ENCODE measurements at places on chromosomes 1 and 21.

DNA sequence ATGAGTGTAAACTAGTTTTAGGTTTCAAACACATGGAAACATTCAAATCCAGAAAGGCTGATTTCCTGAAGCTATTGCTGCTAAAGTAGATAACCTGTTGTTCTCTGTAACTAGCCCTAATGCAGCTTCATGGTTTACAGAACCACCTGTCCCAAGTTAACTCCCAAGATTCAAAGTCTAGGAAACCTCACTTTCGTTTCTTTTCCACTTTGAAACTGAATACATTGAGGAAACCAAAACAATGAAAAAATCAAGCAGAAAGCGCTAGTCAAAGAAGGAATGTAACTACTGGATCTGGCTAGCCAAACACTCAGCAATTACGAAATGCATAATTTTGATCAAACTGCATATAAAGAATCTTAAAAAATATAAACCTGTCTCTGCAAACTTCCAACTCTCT lies 17.8 kb downstream of the SLC16A1 start:
- DNase-seq, result no peak

- DNase-seq, result no peak
Observed at GRCh38 chr1:94769551-94769950, 50.6 kb upstream of the SLC44A3 start.

DNA sequence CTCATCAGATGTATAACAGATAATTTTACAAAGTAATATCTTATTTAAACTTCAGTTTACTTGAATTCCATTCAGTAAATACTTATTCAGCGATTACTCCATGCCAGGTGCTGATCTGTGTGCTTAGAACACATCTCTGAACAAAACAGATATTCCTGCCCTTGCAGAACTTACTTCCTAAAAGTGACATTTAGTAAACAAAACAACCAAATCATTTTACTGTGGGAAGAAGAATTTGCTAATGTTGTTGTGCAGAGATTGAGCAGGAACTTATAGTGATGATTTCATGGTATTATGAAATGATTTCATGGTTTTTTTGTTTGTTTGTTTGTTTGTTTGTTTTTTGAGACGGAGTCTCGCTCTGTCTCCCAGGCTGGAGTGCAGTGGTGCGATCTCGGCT lies 39.3 kb upstream of the WLS start:
- DNase-seq, result no peak

DNA sequence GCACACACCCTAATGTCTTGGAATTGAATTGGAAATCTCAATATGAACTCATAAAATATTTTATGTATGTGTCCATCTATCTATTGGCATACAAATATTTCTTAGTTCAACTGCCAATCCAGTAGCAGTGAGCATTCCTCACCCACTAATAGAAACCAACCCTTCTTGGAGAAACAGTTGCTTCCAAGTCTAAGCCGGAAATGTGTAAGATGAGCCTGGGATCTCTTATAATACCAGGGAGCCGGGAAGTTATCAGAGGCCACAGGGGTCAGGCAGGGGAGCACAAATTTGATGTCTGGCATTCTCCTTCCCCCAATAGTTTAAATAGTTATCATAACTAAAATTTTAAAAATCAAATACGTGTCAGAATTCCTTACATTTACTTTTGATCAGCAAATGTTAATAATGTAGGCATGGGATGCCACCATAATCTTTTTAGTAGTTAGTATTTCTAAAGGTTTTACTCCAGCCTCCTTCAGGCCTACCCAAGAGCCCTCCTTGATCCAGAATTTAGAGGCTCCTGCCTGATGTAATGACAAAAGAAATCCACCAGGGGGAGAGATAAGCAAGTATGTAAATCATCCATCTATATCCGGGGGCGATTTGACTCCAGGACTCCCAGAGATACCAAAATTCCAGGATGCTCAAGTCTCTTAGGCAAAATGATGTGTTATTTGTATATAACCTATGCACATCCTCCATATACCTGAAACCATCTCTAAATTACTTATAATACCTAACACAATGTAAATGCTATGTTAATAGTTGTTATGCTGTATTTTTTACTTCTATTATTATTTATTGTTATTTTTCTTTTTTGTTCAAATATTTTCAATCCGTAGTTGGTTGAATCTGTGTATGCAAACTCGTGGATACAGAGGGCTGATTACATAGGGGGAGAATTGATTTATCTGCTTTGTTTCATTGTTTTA lies 218.7 kb upstream of the COA6 start:
- peak; percentile 66 for DNase-seq

- DNase-seq, result peak; percentile 17
Observed at GRCh38 chr1:180229483-180230415, at the start of gene LHX4. TSS of gene LHX4 (plus strand) at chr1:180230264. CDS start at chr1:180230530, 266 bp downstream.

- no peak for DNase-seq
Observed at GRCh38 chr1:1122981-1123480, 7.1 kb upstream of the C1orf159 start.

- no peak for DNase-seq
Observed at GRCh38 chr1:116740296-116740695, 13.9 kb upstream of the CD2 start.

DNA sequence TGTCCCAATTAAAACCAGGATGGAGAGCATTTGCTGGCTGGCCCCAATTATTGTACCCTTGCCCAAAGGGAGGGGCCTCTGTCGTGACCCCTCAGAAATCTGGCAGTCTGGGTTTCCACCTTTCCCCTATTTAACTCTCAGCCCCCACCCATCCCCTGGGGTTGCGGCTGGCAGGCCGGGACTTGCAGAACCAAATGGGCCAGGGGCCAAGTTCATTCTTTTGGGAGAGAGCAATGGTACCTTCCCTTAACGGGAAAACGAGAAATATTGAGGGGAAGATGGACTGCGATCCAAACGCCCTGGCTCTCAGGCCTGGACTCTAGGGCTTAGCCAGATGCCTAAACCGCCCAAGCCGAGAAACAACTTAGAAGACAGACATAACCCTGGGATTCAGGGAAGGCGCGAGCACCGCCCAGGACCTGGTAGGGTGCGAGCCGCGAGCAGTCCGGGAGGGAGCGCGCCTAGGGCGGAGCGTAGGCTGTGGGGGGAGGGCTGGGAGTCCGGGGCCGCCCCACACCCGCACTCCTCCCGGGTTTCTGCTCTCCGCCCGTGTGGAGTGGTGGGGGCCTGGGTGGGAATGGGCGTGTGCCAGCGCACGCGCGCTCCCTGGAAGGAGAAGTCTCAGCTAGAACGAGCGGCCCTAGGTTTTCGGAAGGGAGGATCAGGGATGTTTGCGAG lies at the start of gene SLC27A3:
Gene SLC27A3, plus strand, starts transcription at position 628 of the 678 bp plus-strand sequence. CDS start 91 bp downstream, outside the sequence.
- DNase-seq, result peak; percentile 95

DNA sequence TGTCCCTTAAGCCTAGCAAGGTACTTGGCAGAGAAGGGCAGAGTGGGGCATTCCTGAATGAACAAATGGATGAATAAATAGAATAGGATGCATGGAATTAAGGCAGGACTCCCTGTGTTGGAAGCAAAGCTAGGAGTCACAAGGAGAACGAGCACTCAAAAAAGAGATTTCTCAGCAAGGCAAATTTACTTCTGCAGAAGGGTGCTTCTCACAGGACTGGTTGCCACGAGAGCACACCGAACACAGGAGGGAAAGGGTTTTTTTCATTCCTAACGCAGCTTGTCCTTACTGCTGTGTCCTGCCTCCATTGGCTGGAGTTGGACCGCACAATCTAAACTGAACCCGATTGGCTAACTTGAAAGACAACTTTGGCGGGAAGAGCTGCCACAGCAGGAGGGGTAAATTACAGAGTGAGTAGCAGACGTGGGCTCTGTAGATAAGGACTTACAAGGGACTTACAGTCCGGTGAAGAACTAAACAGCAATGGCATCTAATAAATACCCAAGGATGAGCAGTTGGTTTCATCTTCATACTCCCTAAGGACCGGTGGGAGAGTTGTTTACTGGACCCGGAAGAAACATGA lies 52.4 kb downstream of the KIF26B start:
- DNase-seq, result no peak

GRCh38 chr1:157034137-157034800 lies 11.3 kb downstream of the ARHGEF11 start:
- DNase-seq, result no peak

- DNase-seq, result no peak
Observed at GRCh38 chr1:206524739-206525364, 17.5 kb downstream of the RASSF5 start.

GRCh38 chr1:236421022-236421421 lies 26.9 kb downstream of the EDARADD start:
- no peak for DNase-seq

DNA sequence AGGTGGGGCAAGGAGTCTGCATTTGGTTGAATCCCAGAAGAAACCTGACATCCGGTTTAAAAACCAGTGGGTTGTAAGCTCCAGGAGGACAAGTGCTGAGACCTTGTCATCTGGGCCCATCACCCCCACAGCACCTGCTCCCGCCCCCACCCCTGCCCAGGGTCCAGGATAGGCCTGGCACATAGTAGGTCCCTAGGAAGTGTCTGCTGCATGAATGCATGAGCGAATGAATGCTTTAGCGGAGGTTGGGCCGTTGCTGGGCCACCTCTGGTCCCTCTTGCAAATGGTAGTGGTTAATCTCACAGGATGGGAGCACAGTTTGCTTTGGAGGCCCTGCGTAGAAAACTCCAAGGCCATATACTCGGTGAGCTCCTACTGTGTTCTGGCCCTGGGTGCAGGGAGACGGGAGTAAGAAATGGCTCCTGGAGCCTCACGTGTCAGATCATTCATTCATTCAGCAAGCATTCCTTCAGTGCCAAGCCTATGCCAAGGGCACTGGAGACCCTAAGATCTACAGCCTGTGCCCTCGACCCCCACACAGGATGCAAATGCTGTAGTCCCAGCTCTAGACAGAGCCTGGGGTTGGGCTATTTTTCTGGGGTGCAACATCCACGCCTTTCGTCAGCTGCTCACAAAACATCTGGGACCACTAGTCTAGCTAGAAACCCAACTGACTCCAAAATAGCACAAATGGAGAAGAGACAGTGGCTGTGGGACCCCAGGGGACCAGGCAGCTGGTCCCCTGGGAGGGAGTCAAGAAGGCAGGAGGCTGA lies 28.9 kb downstream of the EPHA2 start:
- no peak for DNase-seq

- no peak for DNase-seq
Observed at GRCh38 chr1:107422901-107423300, 282.1 kb downstream of the NTNG1 start.

GRCh38 chr1:46203738-46204405 lies 738 bp downstream of the LURAP1 start:
- no peak for DNase-seq

- DNase-seq, result no peak
Observed at GRCh38 chr1:100629391-100629790, 90.2 kb upstream of the VCAM1 start.

GRCh38 chr1:5142389-5142788 lies 488.0 kb downstream of the AJAP1 start:
- no peak for DNase-seq

DNA sequence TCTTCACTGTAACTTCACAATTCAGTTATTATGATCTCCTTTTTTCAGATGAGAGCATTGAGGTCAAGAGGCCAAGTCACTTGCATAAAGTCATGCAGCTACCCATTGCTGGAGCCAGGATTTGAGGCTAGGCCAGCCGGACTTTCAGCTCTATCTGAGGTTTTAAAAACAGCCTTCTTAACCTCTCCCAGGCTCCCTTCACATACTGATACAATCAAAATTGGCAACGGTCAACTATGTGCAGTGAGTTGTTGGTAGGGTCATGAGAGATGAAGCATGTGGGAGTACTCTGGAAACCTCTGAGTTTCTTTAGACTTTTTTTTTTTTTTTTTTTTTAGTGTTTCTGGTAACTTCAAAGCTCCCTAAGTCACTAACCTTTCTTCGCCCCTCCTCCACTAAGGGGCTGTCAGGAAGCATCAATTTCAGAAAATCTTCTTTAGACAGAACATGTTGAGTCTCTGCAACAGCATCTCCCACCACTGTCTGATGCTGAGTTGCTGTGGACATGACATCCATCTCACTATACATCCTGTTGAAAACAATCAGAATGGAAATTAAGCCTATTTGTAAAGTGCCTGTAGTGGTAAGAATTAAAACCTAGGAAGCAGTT lies 201.8 kb downstream of the SIPA1L2 start:
- peak; percentile 35 for DNase-seq

- no peak for DNase-seq
Observed at GRCh38 chr1:171718848-171719247, 23.0 kb downstream of the VAMP4 start.

DNA sequence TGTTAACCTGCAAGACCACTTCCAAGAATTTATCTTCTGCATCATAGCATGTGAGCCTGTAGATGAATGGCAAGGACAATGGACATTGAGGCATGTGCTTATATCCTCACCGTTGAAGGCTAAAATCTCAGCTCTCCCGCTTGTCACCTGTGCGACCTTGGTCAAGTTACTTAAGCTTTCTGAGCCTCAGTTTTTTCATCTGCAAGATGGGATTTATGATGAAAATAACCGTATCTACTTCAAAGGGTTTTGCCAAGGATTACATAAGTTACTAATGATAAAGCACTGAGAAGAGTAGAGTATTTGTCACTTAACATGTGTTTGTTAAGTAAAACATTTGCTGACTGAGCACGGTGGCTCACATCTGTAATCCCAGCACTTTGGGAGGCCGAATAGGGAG lies 14.9 kb downstream of the RAP1GAP start:
- DNase-seq, result no peak

- no peak for DNase-seq
Observed at GRCh38 chr1:207414606-207415108, 39.5 kb upstream of the CR2 start.

DNA sequence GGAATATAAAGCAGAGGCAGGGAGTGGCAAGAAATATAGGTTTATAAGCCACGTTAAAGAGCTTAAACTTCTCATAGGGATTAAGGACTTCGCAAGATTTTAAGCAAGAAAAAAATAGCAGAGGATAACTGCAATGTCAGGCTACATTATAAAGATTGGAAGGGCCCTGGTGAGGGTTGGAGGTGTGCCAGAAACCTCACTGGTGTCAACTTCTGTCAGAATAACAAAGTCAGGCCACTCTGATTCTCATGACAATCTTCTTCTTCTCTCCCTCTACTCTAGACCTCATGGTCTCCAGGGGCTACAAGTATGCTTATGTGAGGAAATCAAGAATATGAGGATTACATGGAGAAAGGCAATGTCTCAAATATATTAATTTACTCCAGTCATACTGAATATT lies 32.6 kb upstream of the FMO2 start:
- DNase-seq, result no peak
